Activated CD8-positive, alpha-beta memory T cell treated with anti-CD3 and anti-CD28 coated beads, Interleukin-2, amount 10 ng/mL, durations not matched to agents 7 days and 5 days (primary cell): ENCODE measurements at places on chromosomes 16 and 17. TPM values are rescaled to one million over a fixed set of nuclear protein-coding genes. Genes with fewer than 3 reads are reported as not detected.
A peak's percentile ranks its signal among the peaks of the same experiment; 100 is the strongest.

Gene TPSG1
- not detected for total RNA-seq

Gene G6PC1
- not detected for total RNA-seq

Gene PYDC1
- not detected for total RNA-seq

Gene RTN4RL1
- 0.09 TPM for total RNA-seq

Gene USP43
- 0.28 TPM for total RNA-seq

Gene CHRNE
- total RNA-seq: 0.40 TPM

Gene RAB26
- 0.68 TPM for total RNA-seq

Gene RHBDL3
- 0.29 TPM for total RNA-seq

Gene FAM117A
- 31.6 TPM for total RNA-seq

Gene STX1B
- total RNA-seq: 3.5 TPM

Gene ANKRD40CL
- not detected for total RNA-seq

Gene IL17C
- not detected for total RNA-seq

Gene ORMDL3
- total RNA-seq: 111 TPM

Gene DPEP1
- not detected for total RNA-seq

DNA sequence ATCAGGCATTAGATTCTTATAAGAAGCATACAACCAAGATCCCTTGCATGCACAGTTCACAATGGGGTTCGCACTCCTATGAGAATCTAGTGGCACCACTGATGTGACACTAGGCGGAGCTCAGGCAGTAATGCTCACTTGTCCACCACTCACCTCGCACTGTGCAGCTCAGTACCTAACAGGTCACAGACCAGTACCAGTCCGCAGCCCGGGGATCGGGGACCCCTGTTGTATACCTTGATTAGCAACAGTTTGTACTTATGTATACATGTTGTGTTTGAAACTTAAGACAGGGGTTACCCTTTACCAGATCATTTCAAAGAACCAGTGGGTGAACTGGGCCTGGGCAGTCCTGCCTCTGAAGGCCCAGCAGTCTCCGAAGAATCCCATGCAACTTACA, 103.7 kb downstream of the PMP22 start:
- H3K27ac ChIP-seq: no peak overlapping the region
- no peaks in the 10 kb centered on the region for H3K4me1 ChIP-seq
- peaks cover 12% of the 10 kb centered on the region for H3K27me3 ChIP-seq
- no peaks in the 10 kb centered on the region for H3K36me3 ChIP-seq

- no peaks in the 10 kb centered on the region for H3K4me1 ChIP-seq
- H3K27ac ChIP-seq: no peak overlapping the region
- H3K36me3 ChIP-seq: peaks cover 31% of the 10 kb centered on the region
These were observed 10.3 kb downstream of the ZNF18 start for GRCh38 chr17:11986942-11987329.

DNA sequence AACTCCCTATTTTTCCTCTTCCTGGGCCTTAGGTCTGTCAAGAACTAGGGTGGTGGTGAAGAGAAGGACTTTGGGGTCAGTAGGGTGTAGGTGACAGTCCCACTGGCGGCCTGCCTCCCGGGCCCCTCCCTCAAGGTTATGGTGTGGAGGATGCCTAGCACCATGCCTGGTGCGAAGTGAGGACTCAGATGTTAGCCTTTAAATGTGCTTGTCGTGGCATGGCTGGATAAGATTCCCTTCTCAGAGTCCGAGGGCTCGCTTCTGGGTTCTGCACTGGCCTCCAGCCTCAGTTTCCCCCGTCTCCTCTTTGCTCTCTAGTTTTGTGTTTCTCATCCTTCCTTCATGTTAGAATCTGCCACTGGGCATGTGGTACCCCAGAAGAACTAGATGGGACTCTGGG, 32.0 kb downstream of the HAPSTR1 start:
- H3K36me3 ChIP-seq: peaks cover 30% of the 10 kb centered on the region
- DNase-seq: peak; percentile 12
- H3K27ac ChIP-seq: no peak overlapping the region
- H3K4me1 ChIP-seq: peaks cover 61% of the 10 kb centered on the region
- no peak overlapping the region for H3K4me3 ChIP-seq
- H3K27me3 ChIP-seq: no peaks in the 10 kb centered on the region

GRCh38 chr16:1311738-1312466, 2.5 kb downstream of the UBE2I start:
- H3K36me3 ChIP-seq: peaks cover 32% of the 10 kb centered on the region
- no peak for DNase-seq
- peak overlapping the region; percentile 97 for H3K4me3 ChIP-seq

DNA sequence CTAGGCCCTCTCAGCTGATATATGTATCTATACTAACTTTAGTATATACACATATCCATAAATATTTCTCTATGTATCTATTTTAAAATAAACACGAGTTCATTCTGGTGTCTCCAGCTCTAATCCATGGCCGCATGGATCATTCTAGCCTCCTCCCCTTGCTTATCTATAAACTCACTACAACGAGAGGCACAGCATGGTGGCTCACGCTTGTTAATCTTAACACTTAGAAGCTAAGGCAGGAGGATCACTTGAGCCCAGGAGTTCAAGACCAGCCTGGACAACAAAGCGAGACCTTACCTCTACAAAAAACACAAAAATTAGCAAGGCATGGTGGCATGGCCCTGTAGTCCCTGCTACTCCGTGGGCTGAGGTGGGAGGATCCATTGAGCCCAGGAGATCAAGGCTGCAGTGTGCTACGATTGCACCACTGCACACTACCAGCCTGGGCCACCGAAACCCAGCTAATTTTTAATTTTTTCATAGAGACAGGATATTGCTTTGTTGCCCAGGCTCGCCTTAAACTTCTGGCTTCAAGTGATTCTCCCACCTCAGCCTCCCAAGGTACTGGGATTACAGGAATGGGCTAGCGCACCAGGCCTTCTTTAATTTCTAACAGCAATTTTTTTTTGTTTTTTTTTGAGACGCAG, 3.9 kb upstream of the ZNF207 start:
- no peak overlapping the region for H3K27ac ChIP-seq
- no peaks in the 10 kb centered on the region for H3K27me3 ChIP-seq
- peaks cover 31% of the 10 kb centered on the region for H3K4me1 ChIP-seq
- H3K4me3 ChIP-seq: no peak overlapping the region
- no peak for DNase-seq

GRCh38 chr16:5487728-5488127, 390.1 kb upstream of the EEF2KMT start:
- no peak overlapping the region for H3K4me3 ChIP-seq
- no peaks in the 10 kb centered on the region for H3K4me1 ChIP-seq
- DNase-seq: no peak
- H3K27me3 ChIP-seq: no peaks in the 10 kb centered on the region
- H3K36me3 ChIP-seq: no peaks in the 10 kb centered on the region
- H3K27ac ChIP-seq: no peak overlapping the region

DNA sequence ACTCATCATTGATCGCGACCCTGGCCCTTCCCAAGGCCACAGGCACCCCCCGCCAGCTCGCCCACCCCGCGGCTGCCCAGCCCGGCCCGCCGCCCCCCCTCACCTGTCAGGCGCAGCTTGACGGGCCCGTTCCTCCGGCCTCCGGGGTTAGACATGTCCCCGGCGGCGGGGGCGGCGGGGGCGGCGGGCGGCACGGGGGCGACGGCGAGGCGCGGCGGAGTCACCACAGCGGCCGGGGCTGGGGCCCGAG, 456 bp downstream of the SMURF2 start:
- peak overlapping the region; percentile 98 for H3K4me3 ChIP-seq
- no peaks in the 10 kb centered on the region for H3K27me3 ChIP-seq
- H3K36me3 ChIP-seq: peaks cover 4% of the 10 kb centered on the region
- peaks cover 33% of the 10 kb centered on the region for H3K4me1 ChIP-seq

- no peak overlapping the region for H3K27ac ChIP-seq
- no peak overlapping the region for H3K4me3 ChIP-seq
- no peak for DNase-seq
- H3K4me1 ChIP-seq: peaks cover 20% of the 10 kb centered on the region
These were observed 8.4 kb downstream of the CBX4 start for GRCh38 chr17:79830763-79831264.

DNA sequence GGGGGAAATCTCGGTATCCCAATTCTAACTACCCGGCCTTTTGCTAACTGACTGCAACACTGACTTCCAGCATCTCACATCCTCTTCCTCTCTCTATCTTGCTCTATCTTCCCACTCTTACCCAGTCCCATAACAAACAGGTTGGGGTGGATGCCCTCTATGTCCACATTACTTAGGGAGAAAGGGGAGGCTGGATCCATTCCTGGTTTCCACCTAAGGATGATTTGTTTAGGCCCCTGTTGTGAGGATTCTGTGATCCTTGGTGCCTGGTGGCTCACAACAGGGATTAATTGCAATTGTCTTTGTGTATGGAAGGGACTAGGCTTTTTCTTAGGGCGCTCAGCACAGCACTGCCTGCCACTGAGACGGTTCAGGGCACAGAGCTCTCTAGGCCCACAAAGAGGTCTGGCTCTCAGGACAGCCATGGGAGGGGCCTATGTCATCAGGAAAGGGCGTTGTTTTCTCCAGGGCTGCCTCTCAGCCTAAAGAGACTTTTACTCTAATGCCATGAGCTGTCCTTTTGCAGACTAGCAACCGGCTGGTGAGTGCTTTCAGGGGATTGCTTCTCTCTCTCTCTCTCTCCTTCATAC, 612.1 kb upstream of the SALL1 start:
- DNase-seq: no peak
- H3K27me3 ChIP-seq: peaks cover 3% of the 10 kb centered on the region
- H3K4me1 ChIP-seq: no peaks in the 10 kb centered on the region
- no peaks in the 10 kb centered on the region for H3K36me3 ChIP-seq
- no peak overlapping the region for H3K27ac ChIP-seq

DNA sequence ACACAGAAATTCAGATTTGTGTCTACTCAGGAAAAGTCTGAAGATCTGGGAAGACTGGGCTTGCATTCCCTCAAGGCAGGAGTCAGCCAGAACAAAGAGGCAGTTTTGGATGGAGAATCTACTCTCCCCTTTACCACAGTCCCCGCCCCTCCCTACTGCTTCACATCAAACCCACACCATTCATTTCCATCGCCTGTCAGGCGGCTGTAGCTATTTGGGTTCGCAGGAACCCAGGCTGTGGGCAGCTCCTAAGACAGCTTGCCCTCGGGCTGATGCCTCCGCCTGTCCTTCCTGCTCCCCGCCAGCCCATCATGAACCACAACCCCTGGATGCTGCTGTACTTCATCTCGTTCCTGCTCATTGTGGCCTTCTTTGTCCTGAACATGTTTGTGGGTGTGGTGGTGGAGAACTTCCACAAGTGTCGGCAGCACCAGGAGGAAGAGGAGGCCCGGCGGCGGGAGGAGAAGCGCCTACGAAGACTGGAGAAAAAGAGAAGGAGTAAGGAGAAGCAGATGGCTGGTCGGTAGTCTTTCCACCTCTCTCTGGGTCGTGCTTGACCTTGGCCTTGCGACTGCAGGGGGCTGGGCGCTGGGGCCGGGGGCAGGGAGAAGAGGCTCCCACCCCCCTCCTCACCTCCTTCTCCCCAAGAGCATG, 27.0 kb upstream of the ABCC3 start:
- H3K4me3 ChIP-seq: no peak overlapping the region
- H3K27ac ChIP-seq: no peak overlapping the region
- H3K36me3 ChIP-seq: no peaks in the 10 kb centered on the region
- peaks cover 19% of the 10 kb centered on the region for H3K27me3 ChIP-seq

DNA sequence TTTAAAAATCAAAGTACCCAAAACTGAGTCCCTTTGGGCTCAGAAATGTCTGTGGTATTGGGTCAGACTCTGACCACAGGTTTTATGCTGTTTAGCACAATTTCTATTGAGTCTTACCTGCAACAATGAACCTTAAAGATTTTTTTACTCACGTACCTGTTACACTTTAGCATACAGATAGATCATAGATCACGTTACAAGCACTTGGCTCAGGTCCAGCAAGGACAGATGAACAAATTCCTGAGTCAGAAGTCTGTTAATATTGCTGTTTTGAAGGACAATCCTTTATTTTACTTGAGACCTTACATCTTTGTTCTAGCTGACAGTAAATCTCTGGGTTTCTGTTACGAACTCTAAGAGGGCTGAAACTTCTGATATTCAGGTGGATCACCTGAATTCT, 12.8 kb downstream of the SLC7A6OS start:
- H3K4me1 ChIP-seq: peaks cover 2% of the 10 kb centered on the region
- peaks cover 55% of the 10 kb centered on the region for H3K36me3 ChIP-seq
- no peak overlapping the region for H3K4me3 ChIP-seq
- DNase-seq: no peak
- H3K27me3 ChIP-seq: no peaks in the 10 kb centered on the region

- H3K27me3 ChIP-seq: no peaks in the 10 kb centered on the region
- peaks cover 6% of the 10 kb centered on the region for H3K4me1 ChIP-seq
- H3K4me3 ChIP-seq: no peak overlapping the region
These were observed 23.9 kb downstream of the LGALS9 start for GRCh38 chr17:27654654-27655524.

GRCh38 chr17:70086516-70086915, 11.5 kb downstream of the KCNJ16 start:
- H3K36me3 ChIP-seq: no peaks in the 10 kb centered on the region
- H3K4me3 ChIP-seq: no peak overlapping the region
- H3K4me1 ChIP-seq: peaks cover 7% of the 10 kb centered on the region
- DNase-seq: no peak
- no peaks in the 10 kb centered on the region for H3K27me3 ChIP-seq

- no peak overlapping the region for H3K4me3 ChIP-seq
- H3K36me3 ChIP-seq: peaks cover 20% of the 10 kb centered on the region
- DNase-seq: peak; percentile 78
- H3K27me3 ChIP-seq: no peaks in the 10 kb centered on the region
- H3K4me1 ChIP-seq: peaks cover 4% of the 10 kb centered on the region
These were observed 17.5 kb downstream of the COG7 start for GRCh38 chr16:23435500-23435899.

DNA sequence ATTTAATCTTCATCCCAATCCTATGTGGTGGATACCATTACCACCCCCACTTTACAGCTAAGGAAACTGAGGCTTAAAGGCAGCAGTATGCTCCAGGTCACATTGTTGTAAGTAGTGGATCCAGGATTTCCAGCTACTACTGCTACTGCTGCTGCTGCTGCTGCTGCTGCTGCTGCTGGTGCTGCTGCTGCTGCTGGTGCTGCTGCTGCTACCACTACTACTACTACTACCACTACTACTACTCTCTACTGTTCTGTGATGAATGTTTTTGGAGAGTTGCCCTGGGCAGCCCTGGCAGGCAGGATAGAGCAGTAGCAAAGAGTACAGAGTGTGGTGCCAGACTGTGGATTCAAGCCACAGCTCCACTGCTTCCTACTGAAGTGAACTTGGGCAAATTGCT, 49.3 kb upstream of the SLC12A3 start:
- H3K4me3 ChIP-seq: no peak overlapping the region
- peaks cover 6% of the 10 kb centered on the region for H3K4me1 ChIP-seq
- DNase-seq: no peak
- no peaks in the 10 kb centered on the region for H3K27me3 ChIP-seq
- H3K36me3 ChIP-seq: peaks cover 7% of the 10 kb centered on the region

GRCh38 chr17:74697515-74697914, 15.2 kb downstream of the CD300LF start:
- no peak for DNase-seq
- no peaks in the 10 kb centered on the region for H3K4me1 ChIP-seq
- peaks cover 29% of the 10 kb centered on the region for H3K27me3 ChIP-seq
- H3K4me3 ChIP-seq: no peak overlapping the region

- DNase-seq: no peak
- peaks cover 32% of the 10 kb centered on the region for H3K27me3 ChIP-seq
- H3K36me3 ChIP-seq: no peaks in the 10 kb centered on the region
- no peak overlapping the region for H3K4me3 ChIP-seq
- H3K4me1 ChIP-seq: peaks cover 4% of the 10 kb centered on the region
- H3K27ac ChIP-seq: no peak overlapping the region
These were observed 100.6 kb downstream of the ZNF423 start for GRCh38 chr16:49755313-49755620.
